C1 segment of cervical spinal cord (tissue), 14 donors: ENCODE measurements at places on chromosomes 13 and 19.

GRCh38 chr13:60267498-60268202 is 103.9 kb upstream of the DIAPH3 start:
- no peak for DNase-seq

DNA sequence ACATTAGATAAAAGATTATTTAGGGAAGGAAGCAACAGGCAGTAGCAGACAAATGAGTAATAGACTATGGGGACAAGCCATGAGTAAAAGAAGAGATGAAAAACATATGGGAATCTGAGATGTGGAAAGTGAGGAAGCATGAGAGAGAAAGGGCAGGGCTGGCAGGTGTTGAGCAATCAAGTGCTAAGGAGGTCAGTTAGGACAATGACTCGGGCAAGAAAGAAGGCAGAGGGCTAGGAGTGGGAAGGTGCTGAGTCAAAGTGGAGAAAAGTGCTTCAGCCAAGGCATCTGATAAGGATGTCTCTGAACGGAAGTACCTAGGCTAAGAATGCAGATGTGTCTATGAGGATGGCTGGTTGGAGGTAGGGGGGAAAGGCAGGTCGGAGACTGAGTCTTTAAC is 291.9 kb upstream of the HTR2A start:
- DNase-seq = no peak

DNA sequence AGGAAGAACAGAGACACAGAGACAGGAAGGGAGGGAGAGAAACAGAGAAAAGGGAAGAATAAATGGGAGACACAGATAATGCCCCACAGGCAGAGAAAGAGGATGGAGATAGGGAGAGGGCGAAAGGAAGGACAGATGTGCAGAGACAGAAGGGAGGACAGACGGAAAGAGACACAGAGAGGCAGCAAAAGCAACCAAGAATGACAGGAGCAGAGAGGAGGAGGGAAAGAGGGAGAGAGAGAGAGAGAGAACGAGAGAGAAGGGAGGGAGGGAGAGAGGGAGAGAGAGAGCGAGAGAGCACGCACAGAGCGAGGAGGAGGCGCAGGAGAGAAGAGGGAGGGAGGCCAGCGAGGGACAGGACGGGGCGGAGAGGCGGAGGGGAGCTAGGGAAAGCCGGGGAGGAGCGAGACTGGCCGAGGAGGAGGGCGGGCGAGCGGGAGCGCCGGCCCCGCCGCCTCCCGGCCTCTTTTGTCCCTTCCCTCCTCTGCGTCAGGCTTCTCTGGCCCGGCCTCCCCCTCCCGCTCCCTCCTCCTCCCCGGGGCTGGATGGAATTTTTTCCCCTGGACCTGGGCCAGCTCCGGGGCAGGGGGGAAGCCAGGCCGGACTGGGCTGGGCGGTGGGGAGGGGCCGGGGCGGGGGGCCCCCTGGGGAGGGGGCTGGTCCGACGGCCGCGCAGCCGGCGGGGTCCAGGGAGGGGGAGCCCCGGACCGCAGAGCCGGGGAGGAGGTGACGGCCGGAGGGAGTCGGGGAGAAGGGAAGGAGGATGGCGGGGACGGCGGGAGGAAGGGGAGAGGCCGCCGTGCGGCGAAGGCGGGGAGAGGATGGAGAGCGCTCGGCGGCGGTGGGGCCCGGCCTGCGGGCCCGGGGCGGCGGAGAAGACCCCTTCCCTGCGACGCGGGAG is 4.2 kb upstream of the SPACA6 start:
- peak; percentile 82 for DNase-seq

GRCh38 chr13:45943120-45943519 is 91.6 kb upstream of the SIAH3 start:
- no peak for DNase-seq

- no peak for DNase-seq
Measured at GRCh38 chr13:72437458-72437857, 290.0 kb downstream of the MZT1 start.

GRCh38 chr13:34623331-34623730 is 318.7 kb upstream of the NBEA start:
- no peak for DNase-seq

DNA sequence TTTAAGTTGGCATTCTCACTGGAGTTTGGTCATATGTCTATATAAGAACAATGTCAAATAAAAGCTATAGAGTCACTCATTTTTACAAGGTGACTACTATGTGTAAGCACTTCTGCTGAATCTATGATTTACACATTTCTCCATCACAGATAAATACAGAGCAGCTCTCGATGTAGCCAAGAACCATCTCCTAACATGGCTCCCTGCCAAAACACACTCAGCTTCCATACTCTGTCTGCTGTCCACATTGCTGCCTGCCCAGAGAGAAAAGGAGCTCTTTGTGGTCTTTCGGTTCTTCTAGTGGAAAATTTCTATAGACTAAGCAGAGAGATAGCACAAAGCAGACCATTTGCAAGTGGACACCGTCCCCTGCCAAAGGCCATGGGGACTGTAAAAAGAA is 190.9 kb upstream of the KLF12 start:
- no peak for DNase-seq

- no peak for DNase-seq
Measured at GRCh38 chr13:60094385-60095088, 69.2 kb downstream of the DIAPH3 start.

GRCh38 chr19:17576758-17577456 is 21.5 kb downstream of the COLGALT1 start:
- DNase-seq = no peak

DNA sequence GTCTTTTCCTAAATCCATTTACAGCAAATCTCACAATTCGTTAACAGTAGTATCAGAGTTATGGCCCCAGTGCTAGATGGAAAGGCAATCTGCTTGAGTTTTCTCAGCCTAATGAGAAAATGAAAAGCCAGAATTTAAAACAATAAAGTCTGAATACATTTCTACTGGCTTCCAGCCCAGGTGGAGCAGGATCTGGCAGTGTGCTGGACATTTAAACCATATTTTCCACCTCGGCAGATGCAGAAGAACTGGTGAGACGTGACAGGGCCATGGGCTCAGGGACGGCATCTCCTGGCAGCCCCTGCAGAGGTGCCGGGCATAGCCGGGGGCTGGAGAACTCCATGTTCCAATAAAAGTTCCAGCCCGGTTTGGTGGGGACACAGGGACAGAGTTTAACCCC is 7.1 kb downstream of the SMIM7 start:
- DNase-seq = no peak
